ENCODE measurements at places on chromosomes 16 and 17.

- no peaks in the 10 kb centered on the region for H3K36me3 ChIP-seq
- H3K4me3 ChIP-seq, result peak overlapping the region; percentile 96
- no peak for DNase-seq
- peaks cover 3% of the 10 kb centered on the region for H3K4me1 ChIP-seq
- peaks cover 3% of the 10 kb centered on the region for H3K27me3 ChIP-seq
These were observed 1.9 kb downstream of the NXPH3 start for GRCh38 chr17:49577650-49577934.

DNA sequence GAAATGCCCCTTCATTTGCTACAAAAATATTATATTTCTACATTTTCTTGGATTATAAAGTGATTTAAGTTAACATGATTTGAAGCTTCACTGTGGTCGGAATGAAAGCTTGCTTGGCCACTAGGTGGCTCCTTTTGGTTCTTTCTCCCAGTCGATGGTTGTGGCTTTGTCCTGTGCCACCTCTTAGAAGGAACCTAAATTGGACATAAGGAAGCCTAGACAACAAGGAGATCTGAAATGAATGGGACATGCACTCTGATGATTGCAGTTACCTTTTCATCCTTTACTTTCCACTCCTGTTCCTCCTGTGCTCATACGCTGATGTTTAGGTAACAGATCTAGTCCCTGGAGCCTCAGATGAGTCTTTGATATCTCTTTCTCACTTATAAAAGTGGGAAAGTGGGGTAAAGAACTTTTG is 39.2 kb downstream of the FTO start:
- peaks cover 3% of the 10 kb centered on the region for H3K4me1 ChIP-seq
- no peak overlapping the region for H3K4me3 ChIP-seq
- H3K27me3 ChIP-seq, result no peaks in the 10 kb centered on the region
- H3K27ac ChIP-seq, result no peak overlapping the region

GRCh38 chr17:31527606-31528005 is 136.1 kb downstream of the RAB11FIP4 start:
- no peak overlapping the region for H3K4me3 ChIP-seq
- H3K4me1 ChIP-seq, result no peaks in the 10 kb centered on the region
- H3K27ac ChIP-seq, result no peak overlapping the region
- DNase-seq, result no peak
- no peaks in the 10 kb centered on the region for H3K27me3 ChIP-seq

DNA sequence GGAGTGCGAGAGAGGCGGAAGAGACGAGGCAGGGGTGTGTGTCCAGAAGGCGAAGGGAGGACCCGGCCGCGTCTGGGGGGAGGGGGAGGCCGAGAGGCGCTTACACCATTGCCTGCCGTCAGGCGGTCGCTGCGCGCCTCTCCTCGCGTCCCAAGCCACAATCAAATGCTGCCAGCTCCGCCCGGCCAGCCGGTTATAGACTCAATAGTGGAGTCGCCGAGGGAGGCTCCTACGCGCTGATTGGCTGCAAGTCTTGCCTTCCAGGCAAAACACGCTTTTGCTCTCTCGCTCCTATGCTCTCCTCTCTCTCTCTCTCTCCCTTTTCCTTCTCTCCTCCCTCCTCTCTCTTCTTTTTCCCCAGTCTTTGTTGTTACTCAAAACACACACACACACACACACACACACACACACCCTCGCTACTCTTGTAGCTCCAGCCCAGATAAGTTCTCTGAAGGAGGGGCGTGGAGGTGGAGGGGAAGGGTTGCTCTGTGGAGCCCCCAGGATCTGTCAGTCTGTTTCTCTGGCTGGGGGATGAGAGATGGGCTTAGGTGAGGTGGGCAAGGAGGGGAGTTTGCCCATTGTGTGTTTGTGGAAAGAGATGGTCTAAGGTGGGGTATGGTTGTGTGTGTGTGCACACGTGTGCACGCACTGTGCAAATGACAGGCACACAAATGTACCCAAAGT is at the start of gene DLX3:
Gene DLX3 (minus strand): TSS at position 170 of the 684 bp plus-strand sequence. CDS start 226 bp downstream, outside the sequence.
- DNase-seq, result peak; percentile 97
- peaks cover 2% of the 10 kb centered on the region for H3K36me3 ChIP-seq
- H3K27me3 ChIP-seq, result peaks cover 63% of the 10 kb centered on the region

GRCh38 chr17:73284354-73284753 is 22.7 kb upstream of the CPSF4L start:
- no peak overlapping the region for H3K4me3 ChIP-seq
- H3K4me1 ChIP-seq, result peaks cover 3% of the 10 kb centered on the region
- DNase-seq, result no peak
- no peak overlapping the region for H3K27ac ChIP-seq
- no peaks in the 10 kb centered on the region for H3K27me3 ChIP-seq
- H3K36me3 ChIP-seq, result peaks cover 9% of the 10 kb centered on the region

- no peak overlapping the region for H3K27ac ChIP-seq
- H3K4me1 ChIP-seq, result no peaks in the 10 kb centered on the region
- no peak for DNase-seq
- H3K36me3 ChIP-seq, result peaks cover 2% of the 10 kb centered on the region
- no peaks in the 10 kb centered on the region for H3K27me3 ChIP-seq
These were observed 595.0 kb downstream of the WWOX start for GRCh38 chr16:78694414-78694813.

- no peak overlapping the region for H3K27ac ChIP-seq
- no peak for DNase-seq
- H3K36me3 ChIP-seq, result 0 out of 2 replicates have a peak, but pooled peaks cover 6% of the 10 kb centered on the region
These were observed 315.3 kb downstream of the CPPED1 start for GRCh38 chr16:12488371-12488770.

GRCh38 chr17:79607940-79608623 is 2.8 kb downstream of the RBFOX3 start:
- H3K4me1 ChIP-seq, result no peaks in the 10 kb centered on the region
- H3K27ac ChIP-seq, result no peak overlapping the region
- H3K27me3 ChIP-seq, result peaks cover 38% of the 10 kb centered on the region
- H3K36me3 ChIP-seq, result no peaks in the 10 kb centered on the region
- peak; percentile 91 for DNase-seq

- H3K36me3 ChIP-seq, result no peaks in the 10 kb centered on the region
- no peak overlapping the region for H3K4me3 ChIP-seq
- DNase-seq, result no peak
- H3K27me3 ChIP-seq, result no peaks in the 10 kb centered on the region
These were observed 51.2 kb downstream of the COPRS start for GRCh38 chr17:31807846-31808245.

- no peak overlapping the region for H3K4me3 ChIP-seq
- H3K27me3 ChIP-seq, result no peaks in the 10 kb centered on the region
- DNase-seq, result no peak
- no peaks in the 10 kb centered on the region for H3K4me1 ChIP-seq
- no peak overlapping the region for H3K27ac ChIP-seq
These were observed 163.5 kb upstream of the KIF2B start for GRCh38 chr17:53659181-53659580.

- no peaks in the 10 kb centered on the region for H3K27me3 ChIP-seq
- peak; percentile 84 for DNase-seq
- no peak overlapping the region for H3K27ac ChIP-seq
- peaks cover 28% of the 10 kb centered on the region for H3K4me1 ChIP-seq
- peaks cover 4% of the 10 kb centered on the region for H3K36me3 ChIP-seq
These were observed 117.0 kb downstream of the AATF start for GRCh38 chr17:37065486-37066321.

DNA sequence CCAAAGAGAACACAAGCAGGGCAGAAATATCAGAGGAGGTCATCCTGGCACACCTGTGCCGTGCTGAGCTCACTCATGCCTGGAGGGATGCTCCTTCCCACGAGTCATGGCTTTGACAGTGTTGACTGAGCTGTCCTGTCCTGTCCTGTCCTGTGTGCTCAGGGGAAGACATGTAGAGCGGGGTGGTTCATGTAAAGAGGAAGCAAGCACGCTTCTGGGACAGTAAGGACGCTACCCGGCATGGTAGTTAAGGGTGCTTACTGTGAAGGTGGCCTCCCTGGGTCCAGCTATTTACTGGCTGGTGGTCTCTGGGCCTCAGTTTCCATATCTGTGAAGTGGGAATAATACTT is 398 bp downstream of the LGALS9 start:
- no peak overlapping the region for H3K4me3 ChIP-seq
- H3K36me3 ChIP-seq, result no peaks in the 10 kb centered on the region
- no peaks in the 10 kb centered on the region for H3K4me1 ChIP-seq
- no peak overlapping the region for H3K27ac ChIP-seq
- no peak for DNase-seq

DNA sequence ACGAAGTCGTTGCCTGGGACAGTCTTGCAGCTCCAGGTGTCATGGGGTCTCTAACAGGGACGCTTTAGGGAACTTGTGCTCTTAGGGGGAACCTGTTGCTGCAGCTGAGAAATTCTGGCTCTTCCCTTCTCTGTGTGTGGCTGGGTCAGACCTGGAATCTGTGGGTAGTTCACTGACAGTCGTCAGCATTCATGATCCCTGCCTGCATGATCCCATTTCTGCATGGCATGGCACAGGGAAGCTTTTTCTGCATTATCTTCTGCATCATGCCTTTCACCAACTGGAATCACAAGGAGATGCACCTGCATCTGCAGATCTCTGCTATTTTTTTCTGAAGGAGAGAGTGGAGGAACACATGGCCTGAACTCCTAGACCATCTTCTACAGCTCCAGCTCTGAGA is 85.6 kb downstream of the SOX9 start:
- H3K4me1 ChIP-seq, result no peaks in the 10 kb centered on the region
- DNase-seq, result no peak
- H3K4me3 ChIP-seq, result no peak overlapping the region
- no peak overlapping the region for H3K27ac ChIP-seq
- no peaks in the 10 kb centered on the region for H3K36me3 ChIP-seq
- no peaks in the 10 kb centered on the region for H3K27me3 ChIP-seq

DNA sequence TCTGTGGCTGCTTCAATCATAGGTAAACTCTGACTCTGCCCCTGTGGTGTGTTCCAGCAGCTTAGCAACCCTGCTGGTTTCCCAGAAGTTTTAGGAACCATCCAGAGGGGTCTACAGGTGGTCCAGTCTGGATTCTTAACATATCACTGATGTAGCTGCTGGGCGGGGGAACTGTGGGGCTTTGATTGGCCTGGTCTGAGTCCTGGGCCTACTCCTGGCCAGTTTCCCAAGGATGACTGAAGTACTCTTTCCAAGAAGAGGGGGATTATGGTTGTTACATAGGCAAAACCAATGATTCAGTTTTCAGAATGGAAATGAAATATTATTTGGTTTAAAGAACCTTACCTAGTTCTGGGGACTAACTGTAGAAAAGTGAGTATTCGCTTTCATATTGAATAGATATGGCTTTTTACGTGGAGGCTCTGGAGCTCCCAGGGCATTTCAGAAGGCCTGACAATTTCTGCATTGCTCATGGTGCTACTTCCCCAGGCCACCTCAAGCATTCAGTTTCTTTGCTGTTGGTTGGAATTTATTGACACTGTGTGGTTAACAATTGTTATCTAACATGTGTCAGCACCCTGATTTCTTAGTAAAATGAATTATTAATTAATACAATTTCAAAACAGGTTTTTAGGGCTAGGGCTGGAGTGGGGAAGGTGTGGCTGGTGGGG is 38.4 kb downstream of the EPN2 start:
- DNase-seq, result no peak
- H3K27ac ChIP-seq, result no peak overlapping the region
- H3K27me3 ChIP-seq, result no peaks in the 10 kb centered on the region
- H3K36me3 ChIP-seq, result peaks cover 9% of the 10 kb centered on the region
- H3K4me1 ChIP-seq, result no peaks in the 10 kb centered on the region

DNA sequence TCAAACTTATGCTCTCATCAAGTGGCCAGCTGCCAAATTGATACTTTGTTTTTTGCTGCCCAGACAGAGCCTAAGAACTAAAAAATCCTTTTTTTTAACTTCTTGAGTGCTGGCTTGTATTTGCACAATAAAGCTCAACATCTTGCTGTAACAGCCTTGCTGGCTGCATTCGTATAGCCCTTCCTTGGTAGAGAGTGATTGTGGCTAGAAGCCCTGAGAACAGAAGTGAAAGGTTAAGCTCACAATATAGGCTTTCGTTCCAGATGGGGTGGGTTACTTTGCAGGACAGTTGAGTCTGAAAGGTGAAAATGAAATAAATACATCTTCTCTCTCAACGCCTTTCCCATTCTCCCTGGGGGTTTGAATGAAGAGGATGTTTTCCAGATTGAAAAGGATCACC is 278.8 kb downstream of the HS3ST3B1 start:
- no peak overlapping the region for H3K4me3 ChIP-seq
- no peaks in the 10 kb centered on the region for H3K27me3 ChIP-seq
- H3K27ac ChIP-seq, result no peak overlapping the region
- H3K4me1 ChIP-seq, result peaks cover 4% of the 10 kb centered on the region

- no peak overlapping the region for H3K27ac ChIP-seq
- no peak overlapping the region for H3K4me3 ChIP-seq
- no peak for DNase-seq
- no peaks in the 10 kb centered on the region for H3K36me3 ChIP-seq
- no peaks in the 10 kb centered on the region for H3K4me1 ChIP-seq
These were observed 19.7 kb upstream of the TEX2 start for GRCh38 chr17:64282753-64283080.

- no peak for DNase-seq
- H3K27me3 ChIP-seq, result no peaks in the 10 kb centered on the region
- H3K27ac ChIP-seq, result no peak overlapping the region
These were observed 1.9 kb upstream of the ITGAL start for GRCh38 chr16:30470632-30470995.

DNA sequence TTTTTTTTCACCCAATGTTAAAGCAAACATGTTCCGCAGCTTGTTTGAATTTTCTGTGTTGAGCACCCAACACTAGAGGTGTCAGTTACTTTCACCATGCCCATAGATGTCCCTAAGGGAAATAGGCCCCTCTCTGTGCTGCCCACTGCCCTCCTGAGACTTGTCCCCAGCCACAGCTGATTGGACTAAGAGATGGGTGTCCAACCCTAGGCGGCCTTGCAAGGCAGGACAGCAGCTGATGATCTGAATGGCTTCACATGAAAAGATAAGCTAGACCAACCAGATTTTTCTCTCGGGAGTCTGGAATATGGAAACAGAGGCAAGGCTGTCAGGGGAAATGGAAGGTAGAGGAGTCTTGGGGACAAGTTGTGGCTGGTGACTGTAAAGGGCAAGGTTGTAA is 6.1 kb upstream of the CALB2 start:
- H3K4me1 ChIP-seq, result no peaks in the 10 kb centered on the region
- H3K27ac ChIP-seq, result no peak overlapping the region
- H3K27me3 ChIP-seq, result no peaks in the 10 kb centered on the region
- DNase-seq, result peak; percentile 4
- no peak overlapping the region for H3K4me3 ChIP-seq
- H3K36me3 ChIP-seq, result no peaks in the 10 kb centered on the region

DNA sequence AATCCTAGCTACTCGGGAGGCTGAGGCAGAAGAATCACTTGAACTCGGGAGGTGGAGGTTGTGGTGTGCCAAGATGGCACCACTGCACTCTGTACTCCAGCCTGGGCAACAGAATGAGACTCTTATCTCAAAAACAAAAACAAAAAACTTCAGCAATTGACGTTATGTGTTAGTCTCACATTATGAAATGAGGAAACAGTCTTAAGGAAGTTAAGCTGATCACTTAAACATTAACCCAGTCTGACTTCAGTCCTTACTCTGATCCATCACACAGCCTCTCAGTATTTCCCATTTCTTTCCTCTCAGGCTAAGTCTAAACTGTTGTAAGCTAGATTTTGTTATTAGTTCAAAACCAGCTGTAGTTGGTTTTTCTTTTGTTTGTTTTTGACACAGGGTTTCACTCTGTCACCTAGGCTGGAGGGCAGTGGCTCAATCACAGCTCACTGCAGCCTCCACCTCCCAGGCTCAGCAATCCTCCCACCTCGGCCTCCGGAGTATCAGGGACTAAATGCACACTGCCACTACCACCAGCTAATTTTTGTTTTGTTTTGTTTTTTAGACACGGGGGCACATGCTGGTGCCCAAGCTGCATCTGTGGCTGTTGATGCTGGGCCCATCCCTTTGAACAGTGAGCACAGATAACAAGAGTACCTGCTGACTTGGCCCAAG is 6.3 kb downstream of the JPT1 start:
- peaks cover 79% of the 10 kb centered on the region for H3K36me3 ChIP-seq
- H3K4me3 ChIP-seq, result no peak overlapping the region
- no peaks in the 10 kb centered on the region for H3K27me3 ChIP-seq
- no peaks in the 10 kb centered on the region for H3K4me1 ChIP-seq
- H3K27ac ChIP-seq, result no peak overlapping the region
